ENCODE measurements at places on chromosomes 2 and 18.

- DNase-seq = no peak
These were observed 274.3 kb upstream of the NRP2 start for GRCh38 chr2:205407984-205408383.

GRCh38 chr2:27471961-27472360 lies 17.6 kb downstream of the IFT172 start:
- DNase-seq = no peak

DNA sequence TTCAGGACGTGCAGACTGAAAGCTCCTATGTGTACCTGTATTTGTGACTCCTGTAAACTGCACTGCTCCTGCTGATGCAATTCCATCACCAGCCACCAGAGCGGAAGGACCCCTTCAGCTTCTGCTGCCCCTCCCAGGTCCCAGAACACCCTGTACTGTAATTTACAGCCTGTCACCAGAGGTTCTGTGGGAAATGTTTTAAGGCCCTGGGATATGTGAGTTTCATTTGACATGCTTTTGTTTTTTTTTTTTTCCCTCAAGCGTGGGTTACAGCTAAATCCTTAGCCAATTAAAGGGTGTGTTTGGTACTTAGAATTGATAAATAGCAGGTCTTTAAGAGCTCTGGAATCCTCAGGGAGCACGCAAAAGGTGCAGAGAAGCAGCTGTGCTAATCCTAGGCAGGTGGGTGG lies 79.4 kb downstream of the KCTD1 start:
- DNase-seq = no peak

- no peak for DNase-seq
These were observed 192.7 kb upstream of the REV1 start for GRCh38 chr2:99682275-99683060.

GRCh38 chr2:232328516-232329460 lies 49.8 kb upstream of the ALPP start:
- no peak for DNase-seq

- no peak for DNase-seq
These were observed 2.7 kb downstream of the ZNF532 start for GRCh38 chr18:58867281-58867961.

DNA sequence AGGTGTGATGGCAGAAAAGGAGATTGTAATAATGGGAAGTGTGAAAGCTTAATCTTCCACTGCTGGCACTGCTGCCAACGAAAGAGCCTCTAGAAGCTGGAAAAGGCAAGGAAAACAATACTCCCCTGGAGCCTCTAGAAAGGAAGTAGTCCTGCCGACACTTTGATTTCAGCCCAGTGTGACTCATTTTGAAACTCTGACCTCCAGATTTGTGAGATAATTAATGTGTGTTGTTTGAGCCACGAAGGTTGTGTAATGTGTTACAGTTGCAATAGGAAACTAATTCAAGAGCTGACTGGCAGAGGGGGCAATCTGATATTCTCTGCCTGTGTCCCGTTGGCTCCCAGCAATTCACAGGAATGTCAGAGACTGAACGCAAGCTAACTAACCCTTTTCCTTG lies 219.2 kb upstream of the UBE2E3 start:
- no peak for DNase-seq

DNA sequence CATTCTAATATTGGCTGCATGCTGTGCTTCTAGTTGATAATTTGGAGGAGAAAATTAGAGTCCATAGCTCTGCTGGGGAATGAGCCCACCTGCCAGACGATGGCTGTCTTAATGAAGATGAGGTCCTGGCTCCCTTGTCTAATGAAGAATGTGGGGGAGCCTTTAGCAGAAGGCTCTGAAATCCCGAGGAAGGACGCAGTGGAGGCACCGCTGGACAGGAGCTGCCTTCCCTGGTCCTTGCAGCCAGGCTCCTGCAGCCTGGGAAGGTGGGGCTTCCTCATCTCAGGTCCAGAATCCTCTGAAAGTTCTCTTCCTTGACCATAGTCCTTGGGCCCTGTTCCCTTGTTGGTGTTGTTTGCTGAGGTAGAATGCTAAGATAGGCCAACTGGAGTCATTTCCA lies 208.3 kb downstream of the AGAP1 start:
- DNase-seq = no peak

GRCh38 chr2:6824962-6825361 lies 40.7 kb downstream of the CMPK2 start:
- no peak for DNase-seq

DNA sequence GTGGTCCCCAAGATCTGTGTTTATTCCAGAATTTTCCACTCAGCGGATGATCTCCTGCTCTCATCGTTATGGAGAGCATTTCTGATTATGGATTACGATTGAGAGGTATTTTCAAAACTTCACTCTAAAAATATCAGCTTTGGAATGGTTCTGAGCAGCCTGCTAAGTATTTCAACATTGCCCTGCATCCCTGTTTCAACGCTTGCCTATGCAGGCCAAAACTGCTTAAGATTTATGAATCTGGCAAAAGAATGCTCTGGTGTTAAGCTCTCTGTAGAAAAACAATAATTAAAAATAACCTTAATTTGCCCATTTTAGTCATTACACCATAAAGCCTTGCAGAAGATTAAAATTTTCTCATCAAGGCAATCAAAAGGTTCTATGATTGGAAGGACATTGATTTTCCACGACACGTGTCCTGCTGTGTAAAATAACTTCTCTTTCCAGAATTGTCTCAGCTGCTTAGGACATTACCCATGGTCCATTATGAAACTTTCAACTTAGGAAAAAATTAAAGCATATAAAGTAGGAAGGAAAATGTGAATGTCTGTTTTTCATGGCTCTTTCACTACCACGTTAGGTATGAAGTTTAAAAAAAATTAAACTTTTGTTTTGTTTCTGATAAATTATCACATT lies 229.9 kb downstream of the ACKR3 start:
- DNase-seq = no peak

GRCh38 chr18:45059695-45060094 lies 379.0 kb downstream of the SETBP1 start:
- no peak for DNase-seq

DNA sequence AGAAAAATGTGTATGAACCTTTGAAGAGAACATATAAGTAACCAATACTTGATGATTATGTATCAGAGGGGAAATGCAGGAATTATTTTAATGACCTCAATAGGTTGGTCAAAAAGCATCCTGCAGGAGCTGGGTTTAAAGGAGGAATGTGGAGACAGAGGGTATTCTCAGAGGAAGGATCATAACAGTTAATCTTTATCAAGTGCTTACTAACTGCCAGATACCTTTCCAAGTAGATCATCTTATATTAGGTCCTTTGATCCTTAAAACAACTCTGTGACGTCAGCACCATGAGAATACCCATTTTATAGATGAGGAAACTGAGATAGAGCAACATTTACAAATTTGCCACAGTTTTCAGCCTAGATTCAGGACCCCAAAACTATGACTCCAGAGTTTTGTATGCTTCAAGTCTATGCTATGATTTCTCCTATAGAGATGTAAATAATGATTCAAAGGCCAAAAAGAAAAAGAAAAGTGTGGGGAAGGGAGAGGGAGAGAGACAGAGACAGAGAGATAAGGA lies 3.0 kb downstream of the RFTN2 start:
- DNase-seq = no peak

- no peak for DNase-seq
These were observed 126.3 kb downstream of the XRCC5 start for GRCh38 chr2:216235462-216235861.

GRCh38 chr2:233743464-233744259 lies 14.8 kb downstream of the UGT1A3 start:
- DNase-seq = no peak

DNA sequence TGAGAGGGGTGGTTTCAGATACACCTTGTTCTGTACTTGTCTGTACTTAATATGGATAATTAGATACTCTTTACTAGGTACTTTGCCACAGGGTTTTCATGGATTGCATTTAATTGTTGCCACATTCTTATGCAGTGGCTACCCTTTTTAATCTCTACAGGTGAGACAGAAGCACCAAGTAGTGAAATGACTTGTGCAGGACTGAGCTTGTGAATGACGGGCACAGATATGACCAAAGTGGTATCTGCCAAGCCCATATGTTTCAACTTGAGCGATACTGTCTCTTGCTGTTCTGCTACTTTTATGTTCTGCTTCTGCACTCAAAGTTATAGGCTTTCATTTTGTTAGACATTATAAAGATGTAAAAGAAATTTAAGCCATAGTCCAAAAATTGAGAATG lies 288.2 kb downstream of the ARHGAP15 start:
- DNase-seq = no peak
